Right ventricle myocardium inferior (tissue), 1 donor: ENCODE measurements at places on chromosomes 12 and 14. TPM values are rescaled to one million over a fixed set of nuclear protein-coding genes. Genes with fewer than 3 reads are reported as not detected.

DNA sequence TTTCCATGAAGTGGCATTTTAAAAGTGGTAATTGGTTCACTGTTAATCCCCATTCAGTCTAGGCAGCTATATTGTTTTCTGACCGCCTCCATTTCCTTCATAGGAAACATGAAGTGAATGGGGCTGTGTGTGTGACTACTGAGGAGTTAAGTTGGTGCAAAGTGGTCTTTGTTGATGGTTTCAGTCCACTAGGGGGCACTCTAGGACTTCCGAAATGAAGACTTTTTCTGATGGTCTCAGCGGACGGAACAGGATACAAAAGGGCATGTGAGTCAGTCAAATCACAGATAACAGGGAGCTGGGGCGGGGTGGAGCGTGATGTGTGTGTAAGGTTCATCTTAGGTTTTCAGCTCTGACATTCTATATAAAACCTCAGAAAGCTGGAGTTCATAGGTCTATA is 240.1 kb upstream of the OR4E1 start:
- DNase-seq: no peak

Gene MAGOHB
- 14.8 TPM for total RNA-seq

DNA sequence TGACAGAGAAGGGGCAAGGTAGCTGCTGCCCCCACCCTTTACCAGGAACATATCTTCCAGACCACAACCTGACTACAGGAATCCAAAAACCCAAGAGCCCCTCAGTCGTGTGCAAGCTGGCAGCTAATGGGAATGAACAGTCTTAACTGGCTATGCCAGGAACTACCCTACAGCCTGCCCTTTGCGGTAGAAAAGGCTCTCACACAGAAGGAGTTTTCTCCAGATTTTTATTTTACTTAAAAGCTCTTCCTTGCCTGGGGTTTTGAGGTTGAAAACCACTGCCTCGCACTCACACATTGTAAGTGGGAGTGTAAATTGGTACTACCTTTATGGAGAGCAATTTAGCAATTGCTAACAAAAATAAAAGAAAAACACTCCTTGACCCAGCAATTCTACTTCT is 28.3 kb downstream of the PITPNM2 start:
- no peak for DNase-seq

DNA sequence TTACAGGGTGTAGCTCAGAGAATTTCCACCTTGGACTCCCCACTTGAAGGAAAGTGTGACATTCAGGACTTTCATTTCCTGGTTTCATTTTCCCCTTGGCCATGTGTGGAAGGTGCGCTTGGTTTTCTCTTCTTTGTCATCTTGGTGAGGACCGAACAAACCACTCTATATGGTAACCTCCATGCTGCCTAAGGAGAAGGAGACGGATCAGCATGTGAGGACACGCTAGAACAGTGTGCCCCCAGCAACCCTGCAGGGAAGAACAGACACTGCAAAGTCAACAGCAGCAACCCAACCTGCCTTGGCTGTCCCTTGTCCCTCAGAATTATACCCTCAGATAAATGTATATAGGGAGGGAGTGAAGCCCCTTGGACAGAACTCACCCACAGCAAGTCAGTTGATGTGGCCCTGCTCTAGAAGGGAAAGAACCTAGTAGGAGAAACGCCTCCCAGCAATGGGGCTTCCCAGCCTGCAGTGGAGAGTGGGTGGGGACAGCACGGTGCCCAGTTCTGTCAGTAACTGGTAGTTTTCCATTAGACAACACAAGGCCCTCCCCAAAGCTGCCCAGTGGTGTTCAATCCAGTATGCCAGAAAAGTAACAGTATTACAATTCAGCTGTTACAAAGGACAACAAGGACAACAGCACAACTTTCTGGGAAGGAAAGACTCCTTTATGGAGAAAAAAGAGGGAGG is 18.9 kb upstream of the COCH start:
- no peak for DNase-seq

DNA sequence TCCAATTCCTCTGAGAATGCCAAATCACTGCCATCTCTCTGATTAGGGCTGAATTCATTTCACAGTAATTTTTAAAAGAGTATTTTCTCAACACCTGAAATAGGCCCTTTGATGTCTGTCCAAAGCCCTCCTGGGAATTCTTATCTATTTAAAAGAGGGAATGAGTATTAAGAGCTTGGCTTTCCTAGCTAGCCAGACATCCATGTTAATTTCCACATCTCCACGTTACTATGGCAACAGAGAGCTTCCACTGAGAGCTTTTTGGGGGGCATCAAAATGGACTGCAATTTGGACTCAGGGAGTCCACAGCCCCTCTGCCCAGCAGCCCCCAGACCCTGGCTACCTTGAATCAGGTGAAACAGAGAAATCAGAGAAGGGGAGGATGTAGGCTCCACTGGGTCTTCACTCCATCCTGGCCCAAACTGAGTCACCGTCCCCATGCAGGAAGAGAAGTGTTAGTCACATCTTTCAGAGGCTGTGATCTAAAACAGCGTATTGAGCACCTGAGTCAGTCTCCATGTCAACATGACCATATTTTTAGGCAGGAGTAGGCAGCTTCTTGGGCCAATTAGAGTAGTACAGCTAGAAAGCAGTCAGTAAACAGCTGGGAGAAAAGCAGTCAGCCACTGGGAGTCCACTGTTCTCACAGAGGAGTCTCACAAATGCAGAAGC is 7.0 kb upstream of the FICD start:
- DNase-seq: no peak

DNA sequence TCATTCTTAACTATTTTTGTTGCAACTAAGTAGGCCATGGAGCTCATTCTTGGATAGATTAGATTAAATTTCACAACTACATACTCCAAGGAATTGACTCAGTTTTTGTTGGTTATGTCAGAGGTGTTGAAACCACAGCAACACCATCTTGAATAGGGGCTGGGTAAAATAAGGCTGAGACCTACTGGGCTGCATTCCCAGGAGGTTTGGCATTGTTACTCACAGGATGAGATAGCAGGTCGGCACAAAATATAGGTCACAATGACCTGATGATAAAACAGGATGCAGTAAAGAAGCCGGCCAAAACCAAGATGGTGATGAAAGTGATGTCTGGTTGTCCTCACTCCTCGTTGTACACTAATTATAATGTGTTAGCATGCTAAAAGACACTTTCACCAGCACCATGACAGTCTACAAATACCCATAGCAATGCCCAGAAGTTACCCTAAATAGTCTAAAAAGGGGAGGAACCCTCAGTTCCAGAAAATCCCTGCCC is 20.9 kb downstream of the DMAC2L start:
- no peak for DNase-seq

DNA sequence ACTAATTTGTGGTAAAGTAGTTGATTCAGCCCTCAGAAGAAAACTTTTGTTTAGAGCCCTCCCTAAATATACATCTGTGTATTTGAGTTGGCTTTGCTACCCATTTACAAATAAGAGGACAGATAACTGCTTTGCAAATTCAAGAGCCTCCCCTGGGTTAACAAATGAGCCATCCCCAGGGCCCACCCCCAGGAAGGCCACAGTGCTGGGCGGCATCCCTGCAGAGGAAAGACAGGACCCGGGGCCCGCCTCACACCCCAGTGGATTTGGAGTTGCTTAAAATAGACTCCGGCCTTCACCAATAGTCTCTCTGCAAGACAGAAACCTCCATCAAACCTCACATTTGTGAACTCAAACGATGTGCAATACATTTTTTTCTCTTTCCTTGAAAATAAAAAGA is 2.7 kb downstream of the FZD10 start:
- DNase-seq: no peak

DNA sequence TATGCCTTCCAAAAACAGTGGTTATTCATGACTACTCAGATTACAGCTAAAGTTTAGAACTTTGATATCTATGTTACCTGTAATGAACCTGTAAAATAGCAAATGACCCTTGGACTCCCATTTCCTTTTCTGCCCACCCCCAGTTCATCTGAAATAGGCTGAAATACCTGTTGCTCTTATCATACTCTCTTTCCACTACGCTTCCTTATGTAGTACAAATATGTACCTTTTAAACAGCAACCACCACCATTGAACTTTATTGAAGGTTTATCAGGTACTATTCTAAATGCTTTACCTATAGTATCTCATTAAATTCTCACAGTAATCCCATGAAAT is 239.7 kb downstream of the SSPN start:
- DNase-seq: no peak

DNA sequence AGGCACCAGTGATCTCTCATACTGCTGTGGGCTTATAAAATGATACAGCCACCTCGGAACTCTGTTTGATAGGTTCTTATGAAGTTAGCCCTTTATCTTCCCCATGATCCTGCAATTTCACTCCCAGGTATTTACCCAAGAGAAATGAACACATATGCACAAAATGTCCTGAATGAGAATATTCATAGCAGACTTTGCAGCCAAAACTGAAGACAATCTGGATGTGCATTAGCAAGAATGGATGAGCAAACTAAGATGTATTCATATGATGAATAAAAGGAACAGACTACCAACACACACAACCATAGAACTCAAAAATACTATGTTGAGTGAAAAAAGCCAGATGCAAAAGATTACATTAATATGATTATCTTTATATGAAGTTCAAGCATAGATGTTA is 66.7 kb downstream of the KCNA5 start:
- no peak for DNase-seq

Gene SPTB
- 79.4 TPM for total RNA-seq

DNA sequence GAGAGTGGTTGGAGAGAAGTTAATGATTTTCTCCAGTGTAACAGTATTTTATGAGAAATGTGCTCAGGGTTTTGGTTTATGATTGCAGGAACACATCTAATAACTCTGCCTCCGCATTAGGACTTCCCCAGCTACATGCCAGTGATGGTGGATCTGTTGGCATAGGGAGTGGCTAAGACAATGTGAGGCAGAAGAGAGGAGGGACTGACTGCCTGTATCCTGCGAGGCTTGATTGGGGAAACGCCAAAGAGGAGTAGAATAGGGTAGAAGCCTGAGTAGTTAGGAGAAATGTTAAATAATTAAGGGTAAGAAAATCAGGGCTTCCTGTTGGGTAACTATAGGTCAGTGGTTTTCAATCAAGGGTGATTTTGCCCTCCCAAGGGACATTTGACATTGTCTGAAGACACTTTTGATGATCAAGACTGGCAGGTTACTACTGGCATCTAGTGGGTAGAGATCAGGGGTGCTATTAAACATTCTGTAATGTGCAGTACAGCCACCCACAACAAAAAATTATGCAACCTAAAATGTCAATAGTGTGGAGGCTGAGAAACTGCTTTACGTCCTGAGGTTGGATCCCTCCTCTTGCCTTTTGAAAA is 12.8 kb downstream of the TDG start:
- no peak for DNase-seq

DNA sequence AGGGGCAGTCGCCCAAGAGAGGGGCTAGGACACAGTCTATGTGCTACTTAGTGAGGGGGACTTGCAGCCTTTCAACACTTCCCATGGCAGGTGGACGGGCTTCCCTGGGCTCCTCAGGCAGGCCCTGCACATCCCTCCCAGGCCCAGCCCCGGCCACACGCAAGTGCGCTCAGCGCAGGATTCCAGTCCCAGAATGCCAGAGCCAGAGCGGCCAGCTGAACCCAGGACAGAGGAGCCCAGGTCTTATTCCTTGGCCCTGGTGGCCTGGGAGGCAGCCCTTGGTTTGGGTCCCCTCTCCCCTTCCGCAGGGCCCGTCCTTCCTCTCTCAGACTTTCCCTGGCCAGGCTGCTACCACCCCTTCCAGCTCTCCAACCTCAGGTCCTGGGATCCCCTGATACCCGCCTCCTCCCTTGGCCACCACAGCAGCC is 12.0 kb downstream of the DLK1 start:
- no peak for DNase-seq

DNA sequence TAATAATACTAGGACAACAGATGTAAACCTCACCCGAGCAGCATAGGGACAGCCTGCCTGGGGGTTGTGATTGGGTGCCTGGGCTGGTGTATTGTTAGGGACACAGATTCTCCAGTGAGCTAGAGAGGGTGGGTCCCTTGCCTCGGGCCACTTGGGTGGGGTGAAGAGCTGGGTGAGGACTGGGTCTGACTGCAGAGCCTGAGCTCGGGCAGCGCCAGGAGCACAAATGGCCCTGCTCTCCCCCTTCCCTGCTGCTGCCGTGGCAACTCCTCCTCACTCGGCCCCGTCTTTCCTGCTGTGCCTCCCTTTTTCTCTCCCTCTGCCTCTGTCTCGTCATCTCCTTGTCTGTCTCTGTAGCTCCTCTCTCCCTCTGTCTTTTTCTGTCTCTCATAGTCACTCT is 115.4 kb downstream of the GLT1D1 start:
- no peak for DNase-seq

DNA sequence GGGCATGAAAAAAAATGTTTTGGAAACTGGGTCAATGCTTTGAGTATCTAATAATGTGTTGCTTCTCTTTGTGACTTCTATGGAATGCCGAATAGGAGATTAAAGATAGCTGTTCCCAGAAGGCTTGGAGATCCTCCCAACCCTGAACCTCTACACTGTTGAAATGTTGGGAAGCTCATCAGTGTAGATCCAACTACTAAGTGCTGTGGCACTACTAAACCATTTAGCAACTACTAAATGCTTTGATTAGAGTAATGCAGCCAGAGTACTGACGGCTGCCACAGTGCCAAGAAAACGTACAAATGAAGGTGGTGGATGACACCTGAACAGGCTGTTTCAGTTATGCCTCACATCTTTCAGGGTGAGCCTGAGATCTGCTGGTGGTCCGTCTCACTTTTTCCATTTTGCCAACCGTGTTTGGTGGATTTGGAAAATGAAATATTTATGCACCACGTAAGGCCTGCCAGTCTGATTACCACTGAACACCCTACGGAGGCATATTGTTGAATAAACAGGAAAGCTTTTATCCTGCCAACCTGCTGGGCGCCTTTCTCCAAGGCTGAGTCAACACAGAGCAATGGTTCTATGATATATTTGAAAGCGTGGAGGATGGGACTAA is 938.0 kb upstream of the FLRT2 start:
- no peak for DNase-seq

DNA sequence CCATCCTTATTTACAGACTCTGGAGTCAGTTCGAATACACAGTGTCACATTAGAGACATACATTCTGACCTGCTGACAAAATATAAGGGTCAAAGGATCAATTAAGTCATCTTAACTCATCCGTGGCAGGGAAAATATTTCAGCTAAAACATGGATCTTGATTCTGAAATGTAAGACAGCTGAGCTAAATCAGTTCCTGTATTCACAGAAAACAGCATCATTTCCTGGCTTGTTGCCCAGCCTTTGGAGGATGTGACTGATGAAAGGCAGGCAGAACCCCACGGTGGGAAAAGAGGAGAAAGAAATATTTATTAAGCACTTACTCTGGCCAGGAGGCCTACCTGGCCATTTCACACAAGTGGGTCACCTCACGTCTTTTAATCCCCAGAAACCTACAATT is 101.9 kb downstream of the GAS2L3 start:
- no peak for DNase-seq

DNA sequence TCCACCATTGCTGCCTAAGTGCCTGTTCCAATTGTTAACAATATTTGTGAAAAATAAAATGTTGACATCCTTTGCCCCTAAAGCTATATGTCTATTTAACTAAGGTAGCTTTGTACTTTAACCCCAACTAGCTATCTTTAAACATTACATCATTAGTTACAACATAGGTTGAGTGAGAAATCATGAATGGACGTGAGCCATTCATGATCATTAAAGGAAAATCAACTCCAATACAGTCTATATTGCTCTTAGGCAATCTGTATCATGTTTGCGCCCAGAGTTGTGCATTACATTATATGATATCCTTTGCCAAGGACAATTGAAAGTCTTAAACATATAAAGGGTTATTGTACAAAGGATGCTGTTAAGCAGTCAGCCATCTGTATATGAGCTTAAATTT is 269.6 kb downstream of the ALX1 start:
- no peak for DNase-seq

Gene KLHDC1
- 7.1 TPM for total RNA-seq

Gene RD3L
- 25.1 TPM for total RNA-seq

GRCh38 chr14:93347850-93348249 is 868 bp downstream of the COX8C start:
- no peak for DNase-seq

GRCh38 chr12:2439332-2440100 is 355.3 kb upstream of the FKBP4 start:
- no peak for DNase-seq
